ENCODE measurements at places on chromosomes 16 and 17. TPM values are rescaled to one million over a fixed set of nuclear protein-coding genes. Genes with fewer than 3 reads are reported as not detected.

ATP1B2 gene
- 0.08 TPM for total RNA-seq

CFAP97D1 gene
- total RNA-seq = not detected

NME1 gene
- total RNA-seq = 345 TPM

CUEDC1 gene
- 103 TPM for total RNA-seq

C1QL1 gene
- total RNA-seq = 9.5 TPM

MMP25 gene
- 0.67 TPM for total RNA-seq

PIRT gene
- total RNA-seq = not detected

KCNH6 gene
- total RNA-seq = not detected

DOC2A gene
- total RNA-seq = 3.2 TPM

ABCA8 gene
- total RNA-seq = 0.23 TPM

ADGRG3 gene
- not detected for total RNA-seq

SYT17 gene
- 5.4 TPM for total RNA-seq

GP1BA gene
- 0.15 TPM for total RNA-seq

ITGAX gene
- 0.49 TPM for total RNA-seq

TP53TG3D gene
- 1.6 TPM for total RNA-seq

RAMP2 gene
- total RNA-seq = 1.1 TPM

ABI3 gene
- not detected for total RNA-seq

OR4D1 gene
- 0.05 TPM for total RNA-seq

SEZ6L2 gene
- total RNA-seq = 70.7 TPM

PPP1R27 gene
- total RNA-seq = not detected

KRTAP4-5 gene
- not detected for total RNA-seq

DHRS7C gene
- total RNA-seq = not detected

GPR139 gene
- total RNA-seq = not detected

HOXB8 gene
- 45.9 TPM for total RNA-seq

B4GALNT2 gene
- total RNA-seq = not detected

SSTR5 gene
- 2.8 TPM for total RNA-seq

PTGES3L gene
- 0.74 TPM for total RNA-seq

BCL6B gene
- total RNA-seq = 0.18 TPM

KRTAP9-4 gene
- not detected for total RNA-seq

TERB1 gene
- total RNA-seq = not detected

NPIPB2 gene
- total RNA-seq = 10.3 TPM

PEX12 gene
- 6.6 TPM for total RNA-seq

PAFAH1B1 gene
- 120 TPM for total RNA-seq

RUNDC3A gene
- 3.6 TPM for total RNA-seq

WNT3 gene
- 3.4 TPM for total RNA-seq

TMEM88 gene
- 1.6 TPM for total RNA-seq

SRCIN1 gene
- total RNA-seq = 12.8 TPM

OR1A1 gene
- not detected for total RNA-seq

SALL1 gene
- not detected for total RNA-seq

SMYD4 gene
- 17.1 TPM for total RNA-seq

RHBDL1 gene
- total RNA-seq = 6.6 TPM
